ENCODE measurements at places on chromosomes 5 and 9.
A peak's percentile ranks its signal among the peaks of the same experiment; 100 is the strongest.

DNA sequence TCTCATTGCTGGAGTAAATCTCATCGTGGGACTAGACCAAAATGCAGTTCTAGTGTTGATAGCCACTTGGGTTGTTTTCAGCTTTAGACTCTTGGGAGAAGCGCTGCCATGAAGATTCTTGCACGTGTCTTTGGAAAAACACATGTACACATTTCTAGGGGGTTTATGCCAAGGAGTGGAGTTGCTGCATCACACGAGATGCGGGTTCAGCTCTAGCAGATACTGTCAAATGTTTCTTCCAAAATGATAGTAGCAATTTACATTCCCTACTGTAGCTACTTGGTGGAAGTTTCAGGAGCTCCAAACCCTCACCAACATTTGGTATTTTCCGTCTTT lies 52.3 kb upstream of the CPLX2 start:
- DNase-seq = no peak

DNA sequence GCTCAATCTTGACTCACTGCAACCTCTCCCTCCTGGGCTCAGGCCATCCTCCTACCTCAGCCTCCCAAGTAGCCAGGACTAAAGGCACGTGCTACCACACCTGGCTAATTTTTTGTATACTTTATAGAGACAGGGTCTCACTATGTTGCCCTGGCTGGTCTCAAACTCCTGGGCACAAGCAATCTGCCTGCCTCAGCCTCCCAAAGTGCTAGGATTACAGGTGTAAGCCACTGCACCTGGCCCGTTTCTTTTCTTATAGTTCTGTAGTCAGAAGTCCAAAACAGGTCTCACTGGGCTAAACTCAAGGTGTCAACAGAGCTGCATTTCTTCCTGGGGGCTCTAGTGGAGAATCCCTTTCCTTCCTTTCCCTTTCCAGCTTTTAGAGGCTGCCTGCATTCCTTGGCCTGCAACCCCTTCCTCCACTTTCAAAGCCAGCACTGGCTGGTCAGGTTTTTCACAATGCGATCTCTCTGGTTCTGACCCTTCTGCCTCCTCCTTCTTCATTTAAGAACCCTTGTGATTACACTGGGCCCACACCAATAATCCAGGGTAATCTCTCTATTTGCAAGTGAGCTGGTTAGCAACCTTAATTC lies 16.3 kb downstream of the IRF1 start:
- no peak for DNase-seq

DNA sequence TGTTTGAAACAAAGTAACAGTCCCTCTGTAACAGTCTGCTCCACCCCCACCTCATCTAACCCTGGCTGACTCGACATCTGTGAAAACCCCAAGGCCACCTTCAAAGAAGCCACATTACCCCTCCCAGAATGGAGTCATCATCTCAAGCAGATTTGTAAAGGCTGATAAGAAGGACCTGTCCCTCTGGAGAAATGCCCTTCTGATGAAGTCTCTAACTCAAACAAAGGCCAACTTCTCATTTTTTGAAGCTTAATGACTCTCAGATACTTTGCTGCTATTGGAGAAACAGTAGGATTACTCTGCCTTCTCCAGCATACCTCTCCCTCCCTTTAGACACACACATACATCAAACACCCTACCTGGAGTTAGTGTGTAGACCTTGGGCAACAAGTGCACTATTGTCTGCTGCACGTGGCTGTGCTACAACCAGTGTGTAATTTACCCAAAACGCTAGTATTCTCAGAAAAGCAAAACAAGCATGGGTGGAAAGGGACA lies 5.3 kb upstream of the SUSD1 start:
- DNase-seq = peak; percentile 54

GRCh38 chr9:95993337-95993736 lies 117.8 kb downstream of the ERCC6L2 start:
- DNase-seq = no peak

- no peak for DNase-seq
Measured at GRCh38 chr9:120235081-120235480, 344.9 kb downstream of the CDK5RAP2 start.

- DNase-seq = no peak
Measured at GRCh38 chr9:20111173-20111843, 322.5 kb upstream of the SLC24A2 start.

GRCh38 chr5:146540414-146540813 lies 24.4 kb upstream of the GPR151 start:
- DNase-seq = no peak

DNA sequence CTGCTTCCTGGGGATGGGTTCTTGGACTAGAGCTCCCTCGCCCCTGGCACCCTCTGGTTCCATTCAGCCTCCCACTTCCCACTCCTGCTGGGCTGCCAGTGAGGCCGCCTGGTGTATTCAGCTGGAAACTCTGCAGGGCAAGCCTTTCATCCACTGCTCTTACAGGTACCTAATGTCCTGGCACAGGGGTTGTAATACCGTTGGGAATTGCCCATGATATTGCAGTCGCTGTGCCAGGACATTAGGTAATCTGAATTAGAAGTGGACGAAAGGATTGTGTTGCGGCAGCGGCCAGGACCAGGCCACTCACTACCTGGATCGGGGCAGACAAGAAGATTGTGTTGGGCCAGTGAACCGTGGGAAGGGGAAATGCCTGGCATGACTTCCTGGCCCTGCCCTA lies 13.1 kb downstream of the TMOD1 start:
- no peak for DNase-seq

- DNase-seq = no peak
Measured at GRCh38 chr9:32554107-32554506, 1.7 kb upstream of the TOPORS start.

DNA sequence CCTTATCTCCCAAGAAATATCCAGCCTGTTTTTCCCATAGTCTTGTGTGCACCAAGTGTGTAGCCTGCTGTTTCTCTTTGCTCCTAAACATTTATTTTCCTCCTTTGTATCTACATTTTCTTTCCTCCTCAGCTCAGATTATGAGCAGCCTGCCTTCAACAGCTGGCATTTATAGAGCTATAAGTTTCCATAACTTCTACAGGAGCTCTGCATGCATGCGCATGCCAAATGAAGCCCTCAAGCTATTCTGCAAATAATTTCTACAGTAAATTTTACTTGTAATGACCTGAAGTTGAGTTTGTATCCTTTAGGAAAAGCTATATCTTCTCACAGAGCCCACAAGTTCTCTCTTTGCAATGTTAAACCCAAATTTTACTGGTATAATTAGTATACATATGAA lies 699.5 kb downstream of the CETN3 start:
- DNase-seq = no peak

GRCh38 chr5:78287833-78288232 lies 6.7 kb downstream of the AP3B1 start:
- DNase-seq = no peak

GRCh38 chr9:93143830-93144530 lies 9.9 kb upstream of the NINJ1 start:
- peak; percentile 48 for DNase-seq

Data from activated naive CD4-positive, alpha-beta T cell treated with Interleukin-2 at 50 U/mL for 16 hours (primary cell).